ENCODE measurements at places on chromosomes 2 and 18.

DNA sequence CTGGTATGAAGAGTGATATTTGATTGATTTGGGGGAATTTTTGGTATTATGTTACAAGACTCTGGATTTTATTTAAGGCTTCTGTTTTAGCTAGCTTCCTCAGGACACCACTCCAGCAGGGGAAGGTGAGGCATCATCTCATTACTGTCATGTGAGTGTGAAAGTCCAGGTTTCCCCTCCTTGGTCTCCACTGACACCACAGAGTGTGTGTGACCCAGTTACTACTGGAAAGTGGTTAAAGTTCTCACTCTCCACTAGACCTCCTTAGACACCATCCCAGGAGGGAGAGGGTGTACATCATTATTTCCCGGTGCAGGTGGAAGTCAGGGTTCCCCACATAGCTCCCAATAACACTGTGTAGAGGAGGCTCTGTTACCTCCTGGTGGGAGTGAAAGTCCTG, 35.8 kb upstream of the EPG5 start:
- DNase-seq, result no peak

DNA sequence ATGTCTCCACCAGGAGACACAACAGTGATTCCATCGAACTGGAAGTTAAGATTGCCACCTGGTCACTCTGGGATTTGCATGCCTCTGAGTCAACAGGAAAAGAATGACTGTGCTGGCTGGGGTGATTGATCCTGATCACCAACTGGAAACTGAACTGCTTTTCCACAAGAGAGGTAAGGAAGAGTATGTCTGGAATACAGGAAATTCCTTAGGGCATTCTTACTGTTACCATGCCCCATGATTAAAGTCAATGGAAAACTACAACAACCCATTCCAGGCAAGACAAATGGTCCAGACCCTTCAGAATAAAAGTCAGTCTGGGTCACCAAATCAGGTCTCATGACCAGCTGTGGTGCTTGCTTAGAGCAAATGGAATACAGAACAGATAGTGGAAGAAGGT, 12.0 kb upstream of the DDX1 start:
- DNase-seq, result no peak

GRCh38 chr2:20509770-20510490, 63.1 kb downstream of the RHOB start:
- DNase-seq, result no peak

DNA sequence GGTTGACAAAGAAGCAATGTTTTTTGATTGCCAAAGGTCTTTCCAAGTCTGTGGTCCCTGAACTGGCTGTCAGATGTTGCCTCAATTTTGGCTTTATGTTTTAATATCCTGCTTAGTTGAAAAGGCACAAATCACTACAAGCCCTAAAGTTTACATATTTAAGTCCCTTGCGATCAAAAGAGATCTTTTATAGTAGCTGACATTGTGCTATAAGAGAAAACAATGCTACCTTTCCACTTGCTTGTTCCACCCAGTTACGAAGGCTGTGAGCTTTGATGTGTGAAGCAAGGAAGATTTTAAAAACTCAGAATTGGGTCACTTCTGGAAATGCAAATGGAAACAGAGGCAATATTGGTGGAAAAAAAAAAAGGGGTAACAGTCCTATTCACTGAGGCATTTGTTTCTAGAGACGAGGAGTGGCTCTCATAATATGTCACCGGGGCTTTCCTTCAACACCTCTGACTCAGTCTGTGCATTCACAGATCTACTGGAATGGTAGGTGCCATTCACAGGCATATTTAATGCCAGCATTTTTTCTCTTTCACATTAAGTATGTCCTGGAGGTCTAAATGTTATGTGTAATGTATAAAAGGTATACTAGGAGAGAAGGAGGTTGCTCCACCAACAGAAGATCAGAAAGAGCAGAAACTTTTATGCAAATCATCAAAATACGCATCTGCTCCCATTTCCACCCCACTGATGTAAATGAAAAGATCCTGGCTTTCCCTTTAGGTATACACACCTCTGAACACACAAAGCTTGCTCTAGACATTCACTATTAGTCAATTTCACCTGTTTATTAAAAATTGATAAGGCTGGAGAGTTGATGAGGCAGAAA, 91.8 kb downstream of the TGIF1 start:
- no peak for DNase-seq

- no peak for DNase-seq
These were observed 3.1 kb upstream of the MATN3 start for GRCh38 chr2:20015482-20016083.

DNA sequence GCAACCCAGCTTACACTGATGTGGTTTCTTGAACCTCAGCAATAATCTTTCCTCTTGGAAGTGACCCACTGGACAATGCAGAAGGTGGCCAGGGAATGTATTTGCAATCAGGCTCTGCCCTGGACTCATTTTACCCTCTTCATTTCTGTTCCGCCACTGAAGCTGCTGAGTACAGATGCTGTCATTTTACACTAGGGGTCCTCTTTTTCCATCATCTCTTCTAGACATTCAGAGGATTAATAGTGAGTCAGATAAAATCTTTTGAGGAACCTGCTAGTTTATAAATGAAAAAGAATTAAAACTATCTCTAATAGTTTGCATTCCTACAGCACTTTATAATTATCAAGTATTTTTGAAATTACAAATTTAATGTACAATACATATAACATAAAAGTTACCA, 87.9 kb upstream of the PNPT1 start:
- DNase-seq, result no peak

- DNase-seq, result no peak
These were observed 108.7 kb downstream of the GFPT1 start for GRCh38 chr2:69278366-69278765.

Data from activated CD4-positive, alpha-beta T cell treated with anti-CD3 and anti-CD28 coated beads for 4 hours (primary cell).